ENCODE measurements at places on chromosomes 2 and 18.
A peak's percentile ranks its signal among the peaks of the same experiment; 100 is the strongest.

- H3K27ac ChIP-seq: no peak overlapping the region
- no peak for DNase-seq
- no peaks in the 10 kb centered on the region for H3K27me3 ChIP-seq
- no peak overlapping the region for H3K4me3 ChIP-seq
Measured at GRCh38 chr2:10834068-10834655, 21.6 kb upstream of the PDIA6 start.

DNA sequence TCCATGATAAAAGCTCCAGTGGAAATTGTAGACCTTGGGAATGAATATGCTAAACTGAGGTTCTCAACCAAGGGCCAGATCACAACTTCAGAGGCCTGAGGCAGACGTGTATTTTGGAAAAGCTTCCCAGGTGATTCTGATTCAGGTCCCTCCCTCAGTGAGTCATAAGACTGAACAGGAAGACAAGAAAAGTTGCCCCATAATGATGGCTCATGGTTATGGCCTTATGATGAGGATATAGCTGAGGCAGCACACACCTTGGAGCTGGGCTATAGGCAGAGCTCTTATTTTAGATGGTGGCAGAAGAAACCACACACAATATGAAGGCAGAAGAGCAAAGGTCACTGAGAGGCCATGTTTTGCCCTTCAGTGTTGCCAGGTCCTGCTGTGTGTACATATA is 9.6 kb downstream of the ANTXR1 start:
- no peak overlapping the region for H3K27ac ChIP-seq
- H3K36me3 ChIP-seq: no peaks in the 10 kb centered on the region
- H3K27me3 ChIP-seq: no peaks in the 10 kb centered on the region
- DNase-seq: no peak
- peaks cover 4% of the 10 kb centered on the region for H3K4me1 ChIP-seq

GRCh38 chr2:132583666-132584360 is 86.2 kb downstream of the LYPD1 start:
- H3K27ac ChIP-seq: no peak overlapping the region
- H3K27me3 ChIP-seq: no peaks in the 10 kb centered on the region
- H3K36me3 ChIP-seq: no peaks in the 10 kb centered on the region
- DNase-seq: no peak
- H3K4me3 ChIP-seq: no peak overlapping the region

- peak within 1 kb of the TSS; percentile 93 for H3K27ac ChIP-seq
- no peaks in the 10 kb centered on the region for H3K4me1 ChIP-seq
- H3K36me3 ChIP-seq: no peaks in the 10 kb centered on the region
- DNase-seq: peak; percentile 64
Measured at GRCh38 chr2:73112913-73113854, at the start of gene RAB11FIP5. RAB11FIP5 (minus strand) TSS chr2:73112948; CDS start chr2:73112777, 171 bp downstream.

GRCh38 chr2:121721926-121722325 is 14.7 kb downstream of the NIFK start:
- no peaks in the 10 kb centered on the region for H3K27me3 ChIP-seq
- no peaks in the 10 kb centered on the region for H3K36me3 ChIP-seq
- H3K4me3 ChIP-seq: no peak overlapping the region
- no peaks in the 10 kb centered on the region for H3K4me1 ChIP-seq

DNA sequence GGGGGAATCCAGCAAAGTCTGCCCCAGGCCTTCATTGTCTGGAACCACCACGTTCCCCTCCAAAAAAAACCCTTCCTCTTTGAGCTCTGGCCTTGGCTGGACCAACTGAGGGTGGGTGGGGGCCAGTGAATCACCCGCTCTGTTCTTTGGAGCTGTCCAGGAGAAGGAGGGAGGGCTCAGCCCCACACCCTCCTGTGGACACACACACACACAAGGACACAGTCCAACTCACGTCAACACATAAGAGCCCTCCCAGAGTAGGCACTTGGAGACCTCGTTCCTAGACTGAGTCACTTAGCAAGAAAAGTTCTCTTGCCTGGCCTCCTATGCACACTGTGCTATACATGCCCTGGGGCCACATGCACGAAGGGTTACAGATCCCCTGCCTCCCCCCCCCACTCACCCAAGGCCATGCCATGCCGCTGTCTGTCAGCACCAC is 1.2 kb upstream of the TNS1 start:
- H3K36me3 ChIP-seq: no peaks in the 10 kb centered on the region
- peak overlapping the region; percentile 77 for H3K27ac ChIP-seq
- no peaks in the 10 kb centered on the region for H3K27me3 ChIP-seq
- DNase-seq: no peak

GRCh38 chr18:73758446-73758845 is 389.2 kb downstream of the FBXO15 start:
- H3K4me1 ChIP-seq: no peaks in the 10 kb centered on the region
- no peaks in the 10 kb centered on the region for H3K36me3 ChIP-seq
- H3K4me3 ChIP-seq: no peak overlapping the region
- H3K27ac ChIP-seq: no peak overlapping the region
- no peak for DNase-seq

GRCh38 chr2:2502201-2502549 is 171.1 kb upstream of the MYT1L start:
- no peaks in the 10 kb centered on the region for H3K36me3 ChIP-seq
- H3K27ac ChIP-seq: no peak overlapping the region
- H3K4me3 ChIP-seq: no peak overlapping the region
- no peaks in the 10 kb centered on the region for H3K4me1 ChIP-seq

DNA sequence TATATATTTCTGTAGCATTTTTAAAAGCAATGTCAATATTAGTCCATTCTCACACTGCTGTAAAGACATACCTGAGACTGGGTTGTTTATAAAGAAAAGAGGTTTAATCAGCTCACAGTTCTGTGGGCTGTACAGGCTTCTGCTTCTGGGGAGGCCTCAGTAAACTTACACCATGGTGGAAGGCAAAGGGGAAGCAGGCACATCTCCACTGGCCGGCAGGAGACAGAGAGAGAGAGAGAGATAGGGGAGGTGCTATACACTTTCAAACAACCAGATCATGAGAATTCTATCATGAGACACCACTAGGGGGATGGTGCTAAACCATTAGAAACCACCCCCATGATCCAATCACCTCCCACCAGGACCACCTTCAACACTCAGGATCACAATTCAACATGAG is 43.1 kb downstream of the CHMP3 start:
- no peaks in the 10 kb centered on the region for H3K4me1 ChIP-seq
- H3K27me3 ChIP-seq: no peaks in the 10 kb centered on the region
- H3K4me3 ChIP-seq: no peak overlapping the region

- no peak for DNase-seq
- no peaks in the 10 kb centered on the region for H3K4me1 ChIP-seq
- peak overlapping the region; percentile 1 for H3K4me3 ChIP-seq
- no peaks in the 10 kb centered on the region for H3K36me3 ChIP-seq
- no peak overlapping the region for H3K27ac ChIP-seq
Measured at GRCh38 chr18:5456577-5457461, 87.0 kb downstream of the EPB41L3 start.

DNA sequence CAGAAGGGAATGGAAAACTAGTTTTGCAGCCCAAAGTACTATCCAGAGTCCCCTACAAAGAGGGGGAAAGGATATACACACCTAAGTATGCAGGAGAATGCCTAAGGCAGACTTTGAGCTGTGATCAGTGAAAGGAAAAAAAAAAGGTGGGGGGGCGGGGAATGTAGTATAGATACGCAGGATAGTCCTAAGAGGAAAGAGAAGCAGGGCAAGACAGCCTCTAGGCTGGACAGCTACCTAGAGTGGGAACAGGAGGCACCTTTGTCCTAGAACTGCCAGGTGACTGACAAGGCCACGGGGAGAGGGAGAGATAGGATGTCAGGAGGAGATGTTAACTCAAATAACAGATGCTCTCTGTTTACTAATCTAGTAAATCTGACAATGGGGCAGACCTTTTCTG is 6.0 kb downstream of the REEP1 start:
- H3K4me3 ChIP-seq: no peak overlapping the region
- H3K4me1 ChIP-seq: no peaks in the 10 kb centered on the region
- no peak for DNase-seq
- H3K36me3 ChIP-seq: no peaks in the 10 kb centered on the region
- no peak overlapping the region for H3K27ac ChIP-seq
- no peaks in the 10 kb centered on the region for H3K27me3 ChIP-seq

DNA sequence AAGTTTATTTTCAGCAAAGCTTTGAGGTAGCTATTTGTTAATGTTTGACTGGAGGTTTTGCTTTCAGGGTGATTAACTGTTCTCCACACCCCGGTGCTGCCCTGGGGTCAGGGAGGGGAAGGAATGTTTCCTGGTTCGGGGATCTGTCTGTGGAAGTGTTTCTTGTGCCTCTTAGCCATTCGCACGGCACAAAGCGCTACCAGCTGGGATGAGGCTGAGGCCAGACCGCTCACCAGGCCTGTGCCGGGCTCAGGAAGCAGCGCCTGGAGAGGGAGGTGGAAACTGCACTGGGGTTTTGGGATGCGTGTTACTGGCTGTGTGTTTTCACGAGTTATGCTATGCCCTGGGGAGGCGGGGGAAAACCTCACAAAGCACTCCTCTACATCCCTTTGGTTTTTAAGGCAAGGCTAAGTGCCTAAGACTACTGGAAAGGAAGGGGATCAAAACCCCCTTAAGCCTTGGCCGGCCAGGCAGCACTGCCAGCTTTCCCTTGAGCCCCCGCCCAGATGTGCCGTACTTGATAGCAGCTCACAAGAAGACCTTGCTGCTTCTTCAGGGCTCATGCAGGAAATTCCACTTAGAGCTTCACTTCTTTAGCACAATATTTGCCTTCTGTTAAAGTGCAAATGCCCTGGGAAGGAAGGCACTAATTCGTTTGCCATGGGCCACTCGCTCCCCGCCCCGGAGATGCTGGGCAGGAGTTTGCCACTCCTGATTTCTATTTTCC is 65.7 kb upstream of the CNGA3 start:
- no peak overlapping the region for H3K4me3 ChIP-seq
- H3K36me3 ChIP-seq: no peaks in the 10 kb centered on the region
- H3K27me3 ChIP-seq: peaks cover 12% of the 10 kb centered on the region
- H3K4me1 ChIP-seq: no peaks in the 10 kb centered on the region
- no peak for DNase-seq
- no peak overlapping the region for H3K27ac ChIP-seq

- DNase-seq: no peak
- H3K36me3 ChIP-seq: no peaks in the 10 kb centered on the region
- no peaks in the 10 kb centered on the region for H3K27me3 ChIP-seq
- H3K4me1 ChIP-seq: no peaks in the 10 kb centered on the region
- H3K27ac ChIP-seq: no peak overlapping the region
Measured at GRCh38 chr2:220000080-220000479, 372.6 kb downstream of the SLC4A3 start.

DNA sequence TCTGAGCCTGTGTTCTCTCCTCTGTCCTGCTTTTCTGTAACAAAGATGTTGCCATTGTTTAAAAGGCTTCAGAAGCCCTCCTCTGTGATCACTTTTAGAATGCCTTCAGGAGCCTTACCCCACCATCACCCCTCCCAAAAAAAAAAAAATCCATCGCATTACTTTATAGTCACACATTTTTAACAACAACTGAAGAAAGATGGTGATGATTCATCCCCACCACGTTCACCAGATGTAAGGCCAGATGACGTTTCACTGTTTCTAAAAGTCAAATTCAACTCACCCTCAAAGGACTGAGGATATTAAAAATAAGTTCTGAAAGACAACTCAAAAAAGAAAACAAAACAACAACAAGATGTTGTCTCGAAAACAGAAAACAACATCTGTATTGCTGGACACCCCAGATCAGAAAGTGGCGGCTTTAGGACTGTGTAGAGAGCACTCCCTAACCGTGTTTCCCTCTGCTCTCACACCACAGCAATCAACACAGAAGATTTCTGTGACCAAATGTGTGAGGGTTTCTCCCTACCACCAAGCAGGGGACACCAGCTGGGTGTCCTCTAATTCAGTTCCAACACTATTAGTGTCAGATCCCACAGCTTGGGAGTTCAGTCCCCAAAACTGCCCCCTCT is 61.9 kb upstream of the CREB1 start:
- H3K27me3 ChIP-seq: no peaks in the 10 kb centered on the region
- H3K27ac ChIP-seq: no peak overlapping the region
- no peaks in the 10 kb centered on the region for H3K36me3 ChIP-seq
- no peaks in the 10 kb centered on the region for H3K4me1 ChIP-seq
- no peak overlapping the region for H3K4me3 ChIP-seq
